ENCODE measurements at places on chromosomes 2 and 18.

DNA sequence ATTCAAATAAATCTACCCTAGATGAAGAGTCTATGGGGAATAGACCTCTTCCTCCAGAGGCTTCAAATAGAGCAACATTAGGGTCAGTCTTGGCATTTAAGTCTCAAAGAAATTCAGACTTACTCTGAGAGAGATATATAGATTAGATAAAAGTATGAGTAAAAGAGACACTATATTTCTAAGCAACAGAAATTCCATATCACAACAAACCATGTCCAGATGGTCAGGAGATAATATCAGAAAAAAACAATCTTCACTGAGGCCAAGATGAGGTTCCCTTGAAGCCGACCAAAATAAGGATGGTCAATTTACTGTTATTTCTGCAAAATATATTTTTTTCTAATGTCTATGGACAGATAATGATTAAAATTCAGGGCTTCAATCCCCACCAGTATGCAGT lies 89.1 kb upstream of the NOSTRIN start:
- no peak for DNase-seq

DNA sequence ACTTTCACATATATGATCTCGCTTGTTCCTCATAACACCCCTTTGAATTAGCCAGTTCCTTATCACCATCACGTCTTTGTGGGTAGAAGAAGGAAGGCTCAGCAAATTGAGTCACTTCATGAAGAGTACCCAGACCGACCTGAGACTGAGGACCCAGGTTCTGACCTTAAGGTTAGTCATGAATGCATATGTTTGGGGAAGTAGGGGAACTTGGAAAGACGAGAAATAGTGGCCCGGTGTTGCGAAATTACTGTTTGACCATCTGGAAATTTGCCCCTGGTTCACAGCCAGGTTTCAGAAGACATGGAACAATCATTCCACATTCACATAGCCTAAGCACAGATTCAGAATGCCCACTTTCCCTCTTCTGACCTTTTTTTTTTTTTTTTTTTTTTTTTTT lies 59.8 kb downstream of the MEIS1 start:
- DNase-seq = no peak

GRCh38 chr18:74184875-74185274 lies 36.6 kb downstream of the TIMM21 start:
- no peak for DNase-seq

- DNase-seq = no peak
Observed at GRCh38 chr2:40103590-40103989, 324.5 kb upstream of the THUMPD2 start.

GRCh38 chr2:101790857-101791256 lies 93.3 kb downstream of the MAP4K4 start:
- no peak for DNase-seq

DNA sequence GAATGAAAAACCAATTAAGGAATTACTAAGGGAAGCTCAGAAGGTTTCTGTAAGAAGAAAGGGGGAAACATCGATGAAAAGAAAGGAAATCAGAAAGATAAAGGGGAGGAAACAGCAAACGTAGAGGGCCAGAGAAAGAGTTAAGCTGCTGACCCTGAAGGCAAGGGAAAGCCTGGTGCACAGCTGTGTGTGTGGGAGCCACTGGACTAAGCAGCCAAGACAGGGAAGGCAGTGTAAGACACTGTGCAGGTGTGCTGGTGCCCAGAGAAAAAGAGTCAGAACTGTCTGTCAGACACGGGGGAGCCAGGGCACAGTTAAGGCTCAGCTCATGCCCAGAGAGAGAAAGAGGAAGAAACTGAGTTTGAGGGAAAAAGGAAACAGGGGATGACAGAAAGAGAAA lies 104.0 kb downstream of the HIBCH start:
- DNase-seq = no peak

- DNase-seq = no peak
Observed at GRCh38 chr2:239964399-239965185, 60.5 kb downstream of the NDUFA10 start.

- peak; percentile 28 for DNase-seq
Observed at GRCh38 chr2:241636182-241637017, 558 bp downstream of the THAP4 start.

DNA sequence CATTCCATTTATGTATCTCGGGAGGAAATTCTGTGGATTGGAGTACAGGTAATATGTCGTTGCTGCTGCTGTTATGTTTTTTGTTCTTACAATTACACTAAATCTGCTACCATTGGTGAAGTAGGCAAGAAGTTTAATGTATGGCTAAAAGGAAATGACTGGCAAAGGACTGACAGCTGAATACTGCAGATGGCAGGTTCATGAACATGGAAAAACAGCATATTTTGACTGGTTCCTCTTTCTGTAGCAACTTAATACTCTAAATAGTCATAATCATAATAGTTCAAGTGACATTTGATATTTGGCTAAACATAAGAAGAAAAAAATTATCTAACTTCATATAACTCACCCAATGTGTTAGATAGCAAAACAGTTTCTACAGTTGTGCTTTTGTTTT lies 84.5 kb upstream of the PGAP1 start:
- no peak for DNase-seq

- DNase-seq = no peak
Observed at GRCh38 chr2:192026059-192026824, 168.5 kb downstream of the TMEFF2 start.

DNA sequence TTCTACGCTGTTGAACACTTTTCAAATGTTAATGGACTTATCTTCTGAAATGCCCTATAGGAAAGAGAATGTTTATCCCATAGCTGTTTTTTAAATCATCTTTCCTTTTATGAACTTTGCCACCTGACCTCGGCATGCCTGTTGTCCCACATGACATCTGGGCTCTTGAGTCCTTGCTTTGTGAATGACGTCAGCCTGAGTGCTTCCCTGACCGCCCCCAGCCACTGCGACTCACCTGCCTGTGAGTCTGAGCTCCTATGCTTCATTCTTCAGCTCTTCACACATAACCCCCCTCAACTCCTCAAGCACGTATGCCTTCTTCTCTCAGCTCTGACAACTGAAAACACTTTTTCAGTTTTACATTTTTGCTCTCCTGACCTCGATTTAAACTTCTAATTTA lies 166.8 kb downstream of the DCDC2C start:
- no peak for DNase-seq

GRCh38 chr2:176067589-176068418 lies 16.0 kb downstream of the EVX2 start:
- no peak for DNase-seq

GRCh38 chr2:26916128-26916692 lies 54.2 kb upstream of the MAPRE3 start:
- DNase-seq = no peak

DNA sequence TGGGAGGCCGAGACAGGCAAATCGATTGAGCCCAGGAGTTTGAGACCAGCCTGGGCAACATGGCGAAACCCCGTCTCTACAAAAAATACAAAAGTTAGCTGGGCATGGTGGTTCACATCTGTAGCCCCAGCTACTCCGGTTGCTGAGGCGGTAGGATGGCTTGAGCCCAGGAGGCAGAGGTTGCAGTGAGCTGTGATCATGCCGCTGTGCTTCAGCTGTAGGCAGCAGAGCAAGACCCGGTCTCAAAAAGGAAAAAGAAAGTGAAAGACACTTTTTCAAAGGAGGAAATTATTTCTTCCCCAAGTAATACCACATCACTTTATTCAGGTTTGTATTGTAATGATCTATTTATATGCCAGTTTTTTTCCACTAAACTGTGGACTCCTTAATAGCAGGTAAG lies 35.7 kb upstream of the TAF4B start:
- peak; percentile 41 for DNase-seq

GRCh38 chr2:202944816-202945215 lies 32.7 kb downstream of the CARF start:
- DNase-seq = no peak

DNA sequence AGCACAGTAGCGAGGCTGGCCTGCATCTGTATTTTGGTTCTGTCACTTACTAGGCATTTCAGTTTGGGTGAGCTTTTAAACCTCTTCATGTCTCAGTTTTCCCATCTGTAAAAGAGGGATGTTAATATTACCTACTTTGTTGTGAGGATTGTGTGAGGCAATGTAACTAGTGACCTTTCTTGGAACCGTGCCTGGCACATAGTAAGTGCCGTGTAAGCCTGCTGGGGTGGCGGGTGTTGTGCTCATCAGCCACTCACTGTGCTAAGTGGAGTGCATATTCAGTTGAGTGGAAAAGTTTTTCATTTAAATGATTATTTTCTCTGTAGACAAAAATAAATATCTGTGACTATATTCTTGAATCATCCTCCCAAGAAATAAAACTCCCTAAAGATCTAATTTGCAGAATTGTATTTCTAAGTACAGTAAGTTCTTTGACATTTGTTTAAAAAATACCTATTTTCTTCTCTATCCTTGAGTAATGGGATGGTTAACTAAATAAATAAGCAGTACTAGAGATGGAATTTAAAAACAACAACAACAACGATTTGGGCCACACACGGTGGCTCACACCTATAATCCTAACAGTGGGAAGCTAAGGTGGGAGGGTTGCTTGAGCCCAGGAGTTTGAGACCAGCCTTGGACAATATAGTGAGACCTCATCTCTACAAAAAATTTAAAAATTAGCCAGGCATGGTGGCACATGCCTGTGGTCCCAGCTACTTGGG lies 56.7 kb downstream of the MALT1 start:
- DNase-seq = no peak

DNA sequence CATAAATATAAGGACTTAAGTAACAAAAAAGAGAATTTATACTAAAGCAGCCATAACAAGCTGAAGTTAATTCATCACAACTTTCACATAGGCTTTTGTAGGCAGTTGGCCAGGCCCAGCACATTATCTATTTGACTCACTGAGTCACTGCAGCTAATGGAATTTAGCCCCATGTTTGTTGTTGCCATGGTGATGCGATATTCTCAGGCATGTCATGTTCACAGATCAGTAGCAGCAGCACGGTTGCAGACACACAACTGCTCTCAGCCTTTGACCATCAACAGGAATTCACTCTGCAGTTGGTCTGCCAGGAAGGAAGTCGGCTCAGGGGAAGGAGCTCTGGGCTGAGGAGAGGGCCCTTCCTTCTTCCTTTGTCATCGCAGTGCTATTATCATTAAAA lies 639.8 kb downstream of the TMEM182 start:
- DNase-seq = no peak

DNA sequence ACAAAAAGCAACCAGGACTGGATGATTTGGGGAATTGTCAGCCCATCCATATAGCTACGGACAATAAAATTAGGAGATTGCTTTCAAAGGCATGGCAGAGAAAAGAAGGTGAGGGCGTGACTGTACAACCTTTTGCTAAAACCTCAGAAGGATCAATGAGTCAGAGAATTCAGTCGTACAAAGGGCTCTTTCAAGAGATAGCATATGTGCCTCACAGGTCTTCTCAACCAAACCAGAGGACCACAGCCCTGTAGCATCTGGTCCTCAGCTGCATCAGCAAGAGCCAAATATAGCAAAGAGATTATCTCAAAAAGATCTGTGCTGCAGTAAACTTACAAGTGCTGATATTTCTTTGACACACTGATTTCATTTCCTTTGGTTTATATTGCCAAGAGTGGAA lies 149.9 kb upstream of the RAB6C start:
- no peak for DNase-seq

DNA sequence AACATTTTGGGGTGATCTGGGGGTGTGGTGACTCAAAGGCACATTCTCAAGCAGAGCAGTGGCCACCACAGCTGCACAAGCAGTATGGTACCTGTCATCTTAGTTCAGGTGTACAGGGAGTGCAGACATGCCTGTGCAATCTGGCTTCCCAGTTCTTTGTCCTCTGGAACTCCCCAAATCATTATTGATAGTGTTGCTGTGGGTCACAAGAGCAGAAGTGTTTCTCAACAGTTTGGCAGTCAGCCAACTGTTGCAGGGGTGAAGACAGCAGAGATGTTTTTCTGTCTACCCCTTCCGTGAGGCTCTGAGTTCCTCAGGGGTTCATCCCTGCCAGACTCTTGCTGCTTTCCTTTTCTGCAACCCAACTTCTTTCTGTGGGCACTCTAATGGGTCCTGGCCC lies 206.5 kb upstream of the ZSWIM2 start:
- no peak for DNase-seq

DNA sequence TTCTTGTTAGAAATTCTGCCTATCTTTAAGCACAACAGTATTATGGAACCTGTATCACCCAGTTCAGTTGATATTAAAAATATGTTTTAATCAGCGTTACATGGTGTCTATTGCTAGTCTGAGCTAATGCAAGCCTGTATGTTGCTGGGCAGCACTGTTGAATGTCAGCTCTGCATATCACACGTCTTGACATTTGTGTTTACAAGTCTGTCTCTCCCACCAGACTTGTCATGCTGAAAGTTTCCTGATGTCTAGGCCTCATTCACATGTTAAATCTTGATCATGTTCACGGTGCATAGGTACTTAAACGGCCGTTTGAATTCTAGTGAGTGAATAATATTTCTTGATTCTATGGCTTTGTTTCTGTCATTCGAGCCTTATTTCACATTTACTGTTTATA lies 385.0 kb downstream of the SOCS6 start:
- no peak for DNase-seq

- DNase-seq = no peak
Observed at GRCh38 chr2:232058063-232058877, 96.8 kb downstream of the DIS3L2 start.

- DNase-seq = no peak
Observed at GRCh38 chr2:98909317-98910211, 26.5 kb downstream of the CRACDL start.

GRCh38 chr2:28394331-28394877 lies 1.7 kb downstream of the FOSL2 start:
- DNase-seq = no peak

- no peak for DNase-seq
Observed at GRCh38 chr2:241200822-241201395, 12.4 kb downstream of the ANO7 start.

DNA sequence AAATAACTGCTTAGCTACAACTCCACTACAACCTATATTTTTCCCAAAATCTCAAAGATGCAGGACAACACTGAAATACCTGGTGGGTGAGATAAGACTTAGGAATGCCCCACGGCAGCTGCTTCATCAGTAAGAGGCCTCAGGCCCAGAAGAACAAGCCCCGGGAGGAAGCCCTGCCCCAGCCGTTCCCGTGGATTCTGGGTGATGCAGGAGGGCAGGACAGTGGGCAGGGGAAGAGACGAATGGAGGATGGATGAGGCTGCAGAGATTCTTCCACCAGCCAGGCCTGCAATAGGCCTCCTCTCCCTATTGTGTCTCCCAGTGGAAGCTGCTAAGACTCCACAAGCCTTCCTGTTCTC lies 197.9 kb upstream of the HDAC4 start:
- DNase-seq = no peak
